ENCODE measurements at places on chromosomes 5 and 9. TPM values are rescaled to one million over a fixed set of nuclear protein-coding genes. Genes with fewer than 3 reads are reported as not detected.

SNX30 gene
- 6.1 TPM for total RNA-seq

CORO2A gene
- total RNA-seq, result 1.1 TPM

GCNT4 gene
- 0.58 TPM for total RNA-seq

DMRT2 gene
- total RNA-seq, result not detected
